NCI-H446 (cell line): ENCODE measurements at places on chromosomes 7 and 10.

DNA sequence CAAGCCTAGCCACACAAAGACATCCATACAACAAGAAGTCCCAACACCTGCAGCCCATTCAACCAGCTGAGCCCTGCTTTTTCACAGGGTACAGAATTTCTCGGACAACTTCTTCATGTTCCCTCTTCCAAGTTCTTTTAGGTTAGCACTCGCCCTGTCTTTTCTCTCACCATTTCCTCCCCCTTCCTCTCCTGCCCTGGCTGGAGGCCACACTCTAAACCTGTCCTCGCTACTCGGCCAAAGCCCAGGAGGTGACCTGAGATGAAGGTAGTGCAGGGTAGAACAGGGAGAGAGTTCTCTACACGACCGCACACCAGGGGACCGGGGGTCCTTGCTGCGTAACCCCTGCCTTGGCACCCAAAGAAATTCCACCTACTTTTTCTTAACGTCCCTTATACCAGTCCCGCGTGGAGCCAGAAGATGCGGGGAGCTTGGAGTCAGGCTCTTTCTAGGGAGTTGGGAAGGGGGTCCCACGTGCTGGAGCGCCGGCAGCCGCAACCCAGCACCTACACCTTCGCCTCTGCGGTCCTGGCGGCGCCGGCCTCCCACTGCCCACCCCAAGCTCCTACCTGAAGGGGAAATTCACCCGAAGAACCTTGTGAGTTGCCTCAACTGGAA is 16.0 kb upstream of the DLX6 start:
- no peak for DNase-seq

- no peak for DNase-seq
These were observed 209.4 kb downstream of the CELF2 start for GRCh38 chr10:11227103-11227502.

DNA sequence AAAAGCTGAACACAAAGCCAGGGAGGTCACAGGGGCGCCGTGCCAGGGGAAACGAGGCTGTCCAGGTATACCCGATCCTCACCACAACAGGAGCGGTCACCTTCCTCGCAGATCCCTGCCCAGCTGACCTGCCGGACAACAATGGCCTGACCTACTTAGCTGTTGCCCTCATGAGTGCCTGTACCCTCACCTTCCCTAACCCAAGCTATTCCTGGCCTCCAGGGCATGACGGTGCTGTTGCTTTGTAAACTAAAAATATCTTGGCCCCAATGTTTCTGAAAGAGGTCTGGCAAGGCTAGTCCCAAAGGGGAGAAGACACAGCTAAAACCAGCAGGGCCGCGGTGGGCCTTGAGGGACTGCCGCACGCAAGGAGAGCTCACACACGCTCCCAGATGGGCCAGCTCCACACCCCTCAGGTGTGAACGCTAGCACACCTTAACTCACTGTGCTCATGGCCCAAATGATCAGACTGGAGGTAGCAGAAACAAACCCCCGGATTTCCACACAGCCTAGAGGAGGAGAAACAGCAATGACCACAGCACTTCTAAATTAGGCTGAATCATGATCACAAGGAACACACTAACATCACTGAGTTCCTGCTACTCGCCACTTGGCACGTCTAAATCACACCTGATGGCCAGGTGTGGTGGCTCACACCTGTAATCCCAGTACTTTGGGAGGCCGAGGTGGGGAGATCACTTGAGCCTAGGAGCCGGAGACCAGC is 66.3 kb upstream of the CYTH3 start:
- DNase-seq, result no peak

DNA sequence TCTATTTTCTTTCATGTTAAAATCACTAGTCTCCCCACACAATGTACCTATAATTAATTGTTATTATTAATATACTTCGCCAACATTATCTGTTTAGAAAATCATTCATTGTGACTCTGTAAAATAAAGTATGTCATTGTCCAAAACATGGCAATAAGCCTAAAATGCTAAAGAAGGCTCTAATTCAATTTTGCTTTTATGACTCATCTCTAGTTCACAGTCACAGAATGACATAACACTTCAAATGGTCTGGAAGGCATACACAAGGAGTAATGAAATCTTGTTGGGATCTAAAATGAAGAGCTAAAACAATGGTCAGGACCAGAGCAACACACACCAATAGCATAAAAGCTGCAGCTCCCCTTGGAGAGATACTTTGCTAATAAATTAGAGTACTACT is 505.8 kb downstream of the GPAM start:
- DNase-seq, result no peak

- no peak for DNase-seq
These were observed 90.5 kb downstream of the PLXNA4 start for GRCh38 chr7:132485600-132486273.

- no peak for DNase-seq
These were observed 56.5 kb upstream of the PCGF5 start for GRCh38 chr10:91163869-91164474.

DNA sequence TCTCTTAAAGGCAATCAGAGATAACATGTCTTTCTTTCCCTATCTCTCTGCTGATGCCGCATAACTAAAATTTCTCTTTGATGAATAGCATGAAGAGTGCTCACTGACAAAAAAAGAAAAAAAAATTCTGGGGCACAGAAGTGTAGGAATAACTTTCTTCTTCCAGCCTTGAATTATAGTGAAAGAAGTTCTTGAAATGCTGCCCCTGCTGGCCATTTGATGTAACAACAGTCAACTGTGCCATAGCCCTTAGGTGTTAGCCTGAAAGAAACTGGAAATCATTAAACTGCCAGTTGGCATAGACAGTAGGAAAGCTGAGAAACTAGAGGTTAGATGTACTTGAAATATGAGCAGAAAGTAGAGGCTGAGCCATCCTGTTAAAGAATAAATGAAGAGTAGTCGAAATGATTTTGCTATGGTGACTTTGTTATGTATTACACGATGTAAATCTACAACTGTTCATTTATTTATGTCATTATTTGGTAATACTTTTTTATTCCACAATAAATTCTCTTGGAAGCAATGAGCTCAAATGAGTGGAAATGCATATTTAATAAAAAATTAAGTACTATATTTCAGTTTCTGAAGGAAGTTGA is 48.3 kb upstream of the FAM171A1 start:
- no peak for DNase-seq

DNA sequence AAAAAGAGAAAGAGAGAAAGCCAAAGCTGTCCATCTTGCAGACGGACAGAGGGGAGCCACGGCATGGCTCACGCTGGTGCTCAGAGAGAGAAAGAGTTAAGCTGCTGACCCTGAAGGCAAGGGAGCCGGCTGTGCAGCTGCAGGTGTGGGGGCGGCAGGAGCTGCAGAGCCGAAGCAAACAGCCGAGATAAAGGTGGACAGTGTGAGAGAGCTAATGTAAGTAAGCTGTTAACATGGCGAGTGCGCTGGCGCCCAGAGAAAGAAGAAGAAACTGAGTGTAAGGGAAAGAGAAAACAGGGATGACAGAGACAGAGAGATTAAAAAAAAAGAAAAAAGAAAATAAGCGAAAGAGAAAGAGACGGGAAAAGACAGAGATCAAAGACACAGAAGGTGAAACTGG is 18.2 kb downstream of the COL17A1 start:
- no peak for DNase-seq

DNA sequence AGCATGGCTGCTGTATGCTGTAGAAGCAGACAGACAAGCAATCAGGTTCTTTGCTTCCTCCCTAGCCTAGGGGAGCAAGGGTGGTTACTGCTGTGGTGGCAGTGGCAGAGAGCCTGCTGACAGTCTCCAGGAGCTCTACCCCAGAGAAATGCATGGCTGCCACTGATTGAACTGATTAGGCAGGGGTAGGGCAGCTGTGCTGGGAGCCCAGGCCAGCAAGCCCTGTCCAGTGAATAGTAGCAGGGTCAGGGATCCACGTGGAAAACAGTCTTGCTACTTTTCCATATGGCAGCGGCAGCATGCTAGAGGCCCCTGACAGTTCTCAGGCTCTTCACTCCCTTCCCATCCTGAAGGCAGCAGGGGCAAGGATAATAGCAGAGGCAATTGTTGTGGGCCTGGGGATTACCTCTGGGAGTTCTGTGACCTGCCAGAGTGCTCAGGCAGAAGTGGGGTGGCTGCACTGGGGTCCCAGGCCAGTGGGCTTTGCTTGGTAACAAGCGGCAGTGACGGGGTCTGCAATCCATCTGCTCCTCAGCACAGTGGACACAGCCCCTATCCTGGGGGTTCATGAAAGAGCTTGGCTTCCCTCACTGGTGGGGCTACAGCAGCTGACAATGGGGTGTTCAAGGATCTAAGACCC is 558.8 kb upstream of the GHITM start:
- no peak for DNase-seq

DNA sequence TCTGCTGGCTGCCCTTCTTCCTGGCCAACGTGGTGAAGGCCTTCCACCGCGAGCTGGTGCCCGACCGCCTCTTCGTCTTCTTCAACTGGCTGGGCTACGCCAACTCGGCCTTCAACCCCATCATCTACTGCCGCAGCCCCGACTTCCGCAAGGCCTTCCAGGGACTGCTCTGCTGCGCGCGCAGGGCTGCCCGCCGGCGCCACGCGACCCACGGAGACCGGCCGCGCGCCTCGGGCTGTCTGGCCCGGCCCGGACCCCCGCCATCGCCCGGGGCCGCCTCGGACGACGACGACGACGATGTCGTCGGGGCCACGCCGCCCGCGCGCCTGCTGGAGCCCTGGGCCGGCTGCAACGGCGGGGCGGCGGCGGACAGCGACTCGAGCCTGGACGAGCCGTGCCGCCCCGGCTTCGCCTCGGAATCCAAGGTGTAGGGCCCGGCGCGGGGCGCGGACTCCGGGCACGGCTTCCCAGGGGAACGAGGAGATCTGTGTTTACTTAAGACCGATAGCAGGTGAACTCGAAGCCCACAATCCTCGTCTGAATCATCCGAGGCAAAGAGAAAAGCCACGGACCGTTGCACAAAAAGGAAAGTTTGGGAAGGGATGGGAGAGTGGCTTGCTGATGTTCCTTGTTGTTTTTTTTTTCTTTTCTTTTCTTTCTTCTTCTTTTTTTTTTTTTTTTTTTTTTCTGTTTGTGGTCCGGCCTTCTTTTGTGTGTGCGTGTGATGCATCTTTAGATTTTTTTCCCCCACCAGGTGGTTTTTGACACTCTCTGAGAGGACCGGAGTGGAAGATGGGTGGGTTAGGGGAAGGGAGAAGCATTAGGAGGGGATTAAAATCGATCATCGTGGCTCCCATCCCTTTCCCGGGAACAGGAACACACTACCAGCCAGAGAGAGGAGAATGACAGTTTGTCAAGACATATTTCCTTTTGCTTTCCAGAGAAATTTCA is 1.7 kb downstream of the ADRB1 start:
- DNase-seq, result no peak

- no peak for DNase-seq
These were observed 28.4 kb downstream of the DIP2C start for GRCh38 chr10:660970-661596.

- peak; percentile 16 for DNase-seq
These were observed 159.5 kb upstream of the AGR3 start for GRCh38 chr7:17041324-17041723.

DNA sequence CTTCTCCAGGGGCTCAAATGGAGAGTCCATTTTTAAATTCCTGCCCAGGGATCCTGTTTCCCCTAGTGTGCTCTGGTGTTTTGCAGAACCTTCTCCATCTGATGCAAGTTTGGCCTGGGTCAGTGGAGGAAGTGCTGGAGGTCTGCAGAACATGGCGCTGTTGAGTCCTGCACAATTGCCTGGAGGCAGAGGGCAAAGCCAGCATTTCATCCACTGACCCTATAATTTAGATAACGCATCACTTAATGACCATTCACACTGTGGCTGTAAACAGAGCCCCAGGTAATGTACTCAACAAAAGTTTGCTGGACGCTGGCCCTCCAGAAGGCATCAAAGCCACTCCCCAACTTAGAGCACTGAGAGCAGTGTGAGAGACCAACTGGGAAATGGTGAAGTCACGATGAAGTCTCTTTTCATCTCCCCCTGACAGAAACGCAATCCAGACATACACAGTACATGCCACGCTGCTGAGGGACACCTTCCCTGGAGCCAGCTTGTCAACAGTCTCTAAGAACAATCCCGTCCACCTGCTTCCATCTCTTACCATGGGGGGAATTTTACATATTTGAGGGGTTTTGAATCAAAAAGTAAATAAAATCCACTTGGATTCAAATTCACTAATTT is 13.4 kb downstream of the C10orf71 start:
- no peak for DNase-seq

DNA sequence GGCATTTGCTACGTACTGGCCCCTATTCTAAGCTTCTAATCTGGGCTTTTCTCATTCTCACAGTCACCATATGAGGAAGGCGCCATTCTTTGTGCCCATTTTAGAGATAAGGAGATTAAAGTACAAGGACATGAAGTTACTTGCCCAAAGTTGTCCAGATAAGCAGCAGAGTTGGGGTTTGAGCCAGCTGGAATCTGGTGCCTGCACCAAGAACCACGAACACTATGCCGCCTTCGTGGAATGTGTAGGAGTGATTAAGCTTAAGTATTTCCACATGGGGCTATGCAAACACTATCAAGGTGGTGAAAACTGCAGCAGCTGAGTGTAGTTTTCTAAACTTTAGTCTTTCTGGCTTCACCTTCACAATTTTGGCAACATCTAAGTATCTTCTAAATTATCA is 342.7 kb upstream of the ETV1 start:
- no peak for DNase-seq

GRCh38 chr10:85924382-85925102 is 442.1 kb downstream of the GRID1 start:
- DNase-seq, result no peak

DNA sequence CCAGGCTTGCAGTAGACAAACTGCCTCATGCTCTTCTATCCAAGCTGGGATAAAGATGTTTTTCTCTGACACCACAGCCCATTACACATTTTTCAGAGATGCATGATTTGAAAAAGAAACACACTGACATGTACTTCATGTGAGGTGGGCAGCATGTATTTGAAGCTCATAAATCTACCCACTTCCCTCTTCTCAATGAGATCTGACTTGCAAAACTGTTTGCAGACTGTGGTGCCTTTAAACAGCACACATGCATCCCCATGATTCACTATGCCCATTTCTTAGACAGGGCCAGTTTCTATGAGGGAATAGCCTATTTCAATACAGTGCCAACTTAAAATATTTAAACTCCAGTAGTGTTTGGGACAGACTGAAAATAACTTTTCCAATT is 109.8 kb downstream of the GLI3 start:
- DNase-seq, result no peak

GRCh38 chr10:30758338-30758737 is 128.8 kb upstream of the LYZL2 start:
- DNase-seq, result no peak
